Muscle of arm (tissue), 14 donors: ENCODE measurements at places on chromosomes 11 and 22. TPM values are rescaled to one million over a fixed set of nuclear protein-coding genes. Genes with fewer than 3 reads are reported as not detected.
A peak's percentile ranks its signal among the peaks of the same experiment; 100 is the strongest.

DNA sequence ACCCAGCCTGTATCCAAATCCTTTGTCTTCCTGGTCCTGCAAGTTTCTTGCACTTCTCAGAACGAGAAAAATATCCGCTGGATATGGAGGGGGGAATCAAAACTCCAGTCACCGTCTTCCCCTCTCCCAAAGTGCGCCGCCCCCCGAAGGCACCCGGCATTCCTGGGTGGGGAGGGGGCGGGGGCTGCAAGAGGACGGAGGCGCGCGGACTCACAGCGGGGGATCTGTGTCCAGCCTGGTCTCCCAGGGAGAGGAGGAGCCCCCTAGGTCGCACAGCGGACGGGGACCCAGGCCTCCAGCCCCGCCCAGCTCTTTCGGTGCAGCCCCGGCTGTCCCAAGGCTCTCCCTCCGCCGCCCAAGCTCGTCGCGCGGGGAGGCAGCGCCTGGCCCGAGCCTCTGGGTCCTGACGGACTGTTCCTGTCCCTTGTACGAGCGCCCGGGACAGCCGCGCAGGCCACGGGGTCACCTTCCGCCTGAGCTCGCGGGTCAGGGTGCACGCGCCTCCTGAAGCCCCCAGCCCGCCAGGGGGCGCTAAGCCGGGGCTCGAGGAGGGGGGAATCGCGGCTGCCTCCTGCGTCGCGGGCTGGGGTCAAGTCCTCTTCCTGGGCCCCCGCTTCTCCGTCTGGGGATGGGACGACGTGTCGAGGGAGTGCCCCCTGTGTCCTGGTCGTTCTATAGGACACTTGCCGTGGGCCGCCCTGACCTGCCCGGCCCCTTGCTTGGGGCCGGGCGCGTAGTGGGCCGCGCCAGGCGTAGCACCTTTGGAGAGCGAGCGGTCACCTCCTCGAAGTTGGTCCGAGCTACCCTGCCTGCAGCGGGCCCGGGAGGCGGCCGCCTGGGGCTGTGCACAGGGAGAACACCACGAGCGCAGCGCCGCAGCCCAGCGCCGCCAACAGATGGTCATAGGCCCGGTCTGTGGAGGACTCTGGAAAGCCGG lies 2.4 kb upstream of the WNT11 start:
- DNase-seq, result peak; percentile 79

GRCh38 chr22:20017622-20017958 lies 967 bp upstream of the ARVCF start:
- no peak for DNase-seq

DNA sequence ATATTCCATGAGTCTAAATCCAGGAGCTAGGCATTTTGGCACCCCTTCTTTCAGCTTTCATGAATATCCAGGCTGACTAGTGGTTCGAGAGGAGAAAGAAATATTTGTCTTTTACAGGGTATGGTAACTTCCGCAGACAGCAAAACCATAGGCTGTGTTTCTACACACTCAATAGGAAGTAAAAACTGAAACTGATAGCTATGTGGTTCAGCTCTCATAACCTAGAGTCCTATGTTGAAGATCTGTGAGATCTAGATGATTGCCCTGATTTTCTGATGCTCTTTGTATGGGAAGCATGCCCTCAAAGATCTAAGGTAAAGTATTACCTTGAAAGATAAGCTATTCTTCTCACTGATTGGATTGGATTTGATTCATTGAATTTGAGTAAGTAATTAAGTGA lies 118.3 kb downstream of the CD44 start:
- DNase-seq, result no peak

DNA sequence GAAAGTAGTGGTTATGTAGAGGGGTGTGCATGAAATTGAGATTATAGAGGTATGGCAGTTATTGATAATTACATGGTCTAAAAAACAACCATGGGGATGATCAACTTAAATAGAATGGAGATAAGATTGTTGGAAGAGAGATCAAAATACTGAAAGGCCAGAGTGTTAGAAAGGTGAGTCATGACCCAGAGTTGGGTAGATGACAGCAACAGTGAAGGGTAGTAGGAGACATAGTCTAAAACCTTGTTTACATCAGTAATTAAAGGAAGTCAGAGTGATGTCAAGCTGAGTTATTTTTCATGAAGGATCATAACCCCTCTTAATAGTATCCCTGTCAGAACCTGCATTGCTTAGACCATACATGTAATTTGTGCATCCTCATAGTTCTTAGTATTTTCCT lies 110.9 kb downstream of the ELP4 start:
- no peak for DNase-seq

DNA sequence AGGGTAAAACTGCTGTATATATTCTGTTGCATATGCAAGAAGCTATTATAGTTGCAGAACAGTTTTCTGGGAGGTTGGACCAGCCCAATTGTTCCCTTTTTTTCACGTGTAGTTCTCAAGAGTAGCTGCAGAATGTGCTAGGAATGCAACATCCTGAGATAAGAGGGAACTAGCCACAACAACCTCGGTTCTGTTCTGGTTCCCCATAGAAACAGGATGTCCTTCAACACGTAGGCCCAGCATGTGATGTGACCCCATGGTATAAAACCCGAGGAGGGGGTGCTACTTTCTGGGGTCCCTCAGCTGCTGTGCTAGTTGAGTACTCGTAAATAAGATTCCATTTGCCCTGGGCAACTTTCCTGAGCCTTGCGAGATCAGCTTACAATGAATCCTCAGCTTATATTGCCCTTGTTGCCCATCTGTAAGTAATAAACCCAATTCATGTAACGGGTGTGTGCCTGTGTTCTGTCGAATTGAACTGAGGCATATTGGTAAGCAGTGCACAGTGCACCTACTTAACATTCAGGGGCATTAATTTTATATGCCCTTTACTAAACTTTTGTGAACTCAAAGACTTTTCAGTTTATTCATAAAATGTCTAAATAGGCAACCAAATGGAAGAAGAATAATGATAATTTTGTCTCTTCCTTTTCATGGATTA lies 23.0 kb upstream of the TRAF6 start:
- DNase-seq, result no peak

DNA sequence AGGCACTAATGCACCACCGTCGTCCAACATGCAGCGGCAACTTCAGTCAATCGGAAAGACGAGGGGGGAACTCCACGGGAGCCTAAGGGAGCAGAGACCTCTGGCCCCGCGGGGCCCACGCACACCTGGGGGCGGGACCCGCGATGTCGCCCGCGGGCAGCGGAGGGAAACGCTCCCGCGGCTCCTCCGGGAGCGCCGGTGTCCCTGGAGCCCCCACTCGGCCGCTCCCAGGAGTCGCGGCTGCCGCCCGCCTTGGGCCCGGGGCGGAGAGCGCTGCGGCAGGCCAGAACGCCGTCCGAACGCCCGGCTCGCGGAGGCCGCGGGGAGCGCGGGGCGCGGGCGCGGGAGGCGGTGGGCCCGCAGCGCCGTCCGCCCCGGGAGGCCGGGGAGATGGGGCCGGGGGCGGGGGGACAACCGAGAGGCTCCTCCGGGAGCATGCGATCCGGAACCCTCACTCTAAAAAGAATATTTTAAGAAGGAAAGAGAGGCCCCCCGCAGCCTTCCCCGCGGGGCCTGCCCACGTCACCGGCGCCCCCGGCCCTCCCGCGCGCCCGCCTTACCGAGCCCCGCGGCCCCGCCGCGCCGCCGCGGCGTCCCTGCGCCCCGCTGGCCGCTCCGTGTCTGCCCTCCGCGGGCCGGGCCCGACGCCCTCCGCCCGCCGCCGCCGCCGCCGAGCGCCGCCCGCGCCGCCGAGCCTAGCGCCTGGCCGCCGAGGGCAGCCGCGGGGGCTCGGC lies 86.6 kb upstream of the ARHGAP32 start:
- no peak for DNase-seq

DNA sequence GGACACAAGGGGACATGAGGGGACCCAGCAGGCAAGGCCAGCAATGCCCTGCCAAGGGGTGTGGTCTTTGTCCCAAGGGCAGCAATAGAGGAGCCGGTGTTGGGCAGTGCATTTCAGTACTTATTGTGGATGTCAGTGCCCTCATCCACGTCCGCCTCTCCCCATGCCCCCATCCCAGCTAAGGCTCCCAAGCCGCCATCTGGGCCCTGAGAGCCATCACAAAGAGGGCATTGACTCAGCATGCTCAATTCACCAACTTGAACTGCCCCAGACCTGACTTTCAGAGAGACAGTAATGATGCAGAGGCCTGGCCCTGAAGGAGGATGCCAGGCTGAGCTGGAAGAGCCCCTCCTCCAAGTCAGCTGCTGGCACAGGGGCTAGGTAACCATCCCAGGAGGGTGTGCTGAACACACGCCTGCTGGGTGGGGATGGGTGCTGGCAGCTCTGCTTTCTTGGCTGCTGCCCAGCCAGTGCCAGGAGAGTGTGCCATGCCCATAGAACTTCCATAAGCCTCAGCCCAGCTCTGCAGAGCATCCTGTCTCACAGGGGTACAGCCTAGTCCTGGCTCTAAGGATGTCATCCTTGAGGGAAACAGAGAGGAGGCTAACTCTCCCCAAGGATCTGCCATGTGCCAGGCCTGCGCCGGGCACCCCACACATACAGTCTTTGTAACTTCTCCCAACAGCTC lies 46.5 kb downstream of the PDE2A start:
- DNase-seq, result no peak

DNA sequence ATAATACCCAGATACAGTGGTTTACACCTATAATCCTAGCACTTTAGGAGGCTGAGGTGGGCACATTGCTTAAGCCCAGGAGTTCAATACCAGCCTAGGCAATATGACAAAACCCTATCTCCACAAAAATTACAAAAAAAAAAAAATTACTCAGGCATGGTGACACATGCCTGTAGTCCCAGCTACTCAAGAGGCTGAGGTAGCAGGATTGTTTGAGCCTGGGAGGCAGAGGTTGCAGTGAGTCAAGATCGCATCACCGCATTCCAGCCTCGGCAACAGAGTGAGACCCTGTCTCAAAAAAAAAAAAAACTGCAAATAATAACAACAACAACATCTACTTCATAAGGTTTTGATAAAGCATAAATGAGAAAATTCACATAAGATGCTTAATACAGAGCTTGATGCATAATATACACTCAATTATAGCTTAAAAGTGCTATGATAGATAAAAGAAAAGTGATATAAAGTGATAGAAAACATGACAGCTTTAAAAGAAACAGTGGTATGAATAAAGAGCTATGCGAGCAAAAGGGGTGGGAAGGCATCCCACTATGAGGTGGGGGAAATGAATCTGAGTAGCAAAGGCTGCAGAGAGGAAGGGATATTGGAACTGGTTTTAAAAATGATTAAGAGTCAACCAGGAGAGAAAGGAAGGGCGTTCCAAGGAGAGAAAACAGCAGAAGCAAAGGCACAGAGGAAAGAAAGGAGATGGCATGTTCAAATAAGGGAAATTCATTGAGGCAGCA lies 197.6 kb downstream of the KIF18A start:
- no peak for DNase-seq

DNA sequence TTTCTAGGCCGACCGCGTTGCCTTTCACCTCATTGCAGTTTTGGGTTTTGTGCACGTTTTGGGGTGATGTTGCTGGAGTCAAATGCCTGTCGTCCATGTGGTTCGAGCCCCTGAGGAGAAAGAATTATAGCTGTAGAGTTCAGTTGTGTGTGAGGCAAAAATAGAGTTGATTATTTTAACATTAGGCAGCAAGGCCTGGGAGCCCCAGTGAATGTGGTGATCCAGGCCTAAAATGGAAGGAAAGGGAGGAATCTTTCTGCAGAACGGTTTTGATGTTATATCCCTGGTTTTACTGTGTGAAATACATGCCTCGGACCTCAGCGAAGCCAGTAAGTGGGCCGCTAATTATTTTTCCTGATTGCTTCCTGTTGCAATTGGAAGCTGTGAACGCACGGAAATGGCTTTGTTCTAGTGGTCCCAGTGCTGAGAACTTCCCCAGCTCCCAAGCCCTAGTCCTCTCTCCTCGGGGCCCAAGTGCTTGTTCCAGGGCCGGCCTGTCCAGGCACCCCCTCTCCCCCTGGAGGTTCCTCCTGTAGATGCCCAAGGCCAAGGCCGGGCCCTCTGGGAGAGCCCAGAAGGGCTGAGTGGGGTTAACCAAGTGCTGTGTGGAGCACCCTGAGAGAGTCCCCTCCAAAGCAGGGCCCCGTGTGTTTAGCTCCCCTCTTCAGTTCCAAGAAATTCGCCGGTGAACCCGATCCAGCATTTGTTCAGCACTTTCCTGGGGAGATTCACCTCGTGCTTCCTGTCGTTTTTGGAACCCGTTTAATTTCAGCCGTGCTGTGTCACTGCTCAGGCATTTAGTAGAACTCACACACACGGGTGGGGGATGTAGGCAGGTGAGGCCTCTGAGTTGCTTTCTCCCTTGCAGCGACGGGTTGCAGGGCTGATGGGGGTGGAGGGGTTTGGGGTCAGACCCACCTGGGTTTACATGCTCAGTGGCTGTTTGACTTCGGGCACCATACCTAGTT lies 2.1 kb downstream of the LRP5 start:
- DNase-seq, result no peak

DNA sequence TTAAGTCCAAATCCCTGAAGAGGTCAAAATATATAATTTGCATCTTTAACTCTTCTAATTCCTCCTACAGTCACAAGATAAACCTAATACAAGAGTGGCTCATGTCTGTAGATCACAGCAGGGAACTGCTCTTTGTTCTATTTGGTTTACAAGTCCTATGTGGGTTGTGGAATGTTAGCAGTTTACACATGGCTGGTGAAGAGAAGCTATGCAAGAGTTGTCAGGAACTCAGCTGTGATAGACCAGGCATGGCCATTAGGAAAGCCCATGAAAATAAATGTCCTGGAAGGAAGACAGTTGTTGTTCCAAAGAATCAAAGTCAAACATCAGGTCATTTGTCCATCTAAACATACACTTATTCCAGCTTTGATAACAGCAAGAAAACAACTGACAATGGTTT lies 312.4 kb upstream of the PITPNB start:
- no peak for DNase-seq

DNA sequence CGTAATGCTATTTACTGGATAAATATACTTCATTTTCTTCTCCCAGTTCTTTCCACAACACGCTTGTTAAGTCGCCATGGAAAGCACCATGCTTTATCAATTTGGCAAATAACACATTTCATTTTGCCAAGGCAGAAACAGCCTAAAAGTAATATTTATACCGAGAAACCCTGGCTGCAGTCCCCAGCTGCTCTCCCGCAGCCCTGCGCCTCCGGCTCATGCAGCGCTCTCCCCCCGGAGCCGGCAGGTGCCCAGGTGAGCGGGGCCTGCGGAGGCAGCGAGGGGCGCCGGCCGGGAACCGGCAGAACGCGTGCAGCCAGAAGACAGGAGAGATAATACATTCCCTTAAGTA lies 681 bp upstream of the ARHGEF12 start:
- DNase-seq, result no peak

Gene CWF19L2
- 12.8 TPM for polyA plus RNA-seq

Gene SLC22A25
- polyA plus RNA-seq, result not detected

Gene MYO18B
- polyA plus RNA-seq, result 89.0 TPM

Gene ANGPTL5
- polyA plus RNA-seq, result 2.9 TPM

Gene ENTHD1
- not detected for polyA plus RNA-seq

Gene OR52I1
- polyA plus RNA-seq, result 0.07 TPM

Gene SPDYC
- polyA plus RNA-seq, result not detected

Gene SNAP29
- 25.8 TPM for polyA plus RNA-seq

Gene RAPSN
- polyA plus RNA-seq, result 108 TPM

Gene PRRG4
- 5.3 TPM for polyA plus RNA-seq
